ENCODE measurements at places on chromosomes 6 and 20.

GRCh38 chr20:59121714-59122565, 41.7 kb upstream of the ZNF831 start:
- DNase-seq, result no peak

GRCh38 chr20:48945840-48946514, 24.5 kb downstream of the ARFGEF2 start:
- no peak for DNase-seq

- DNase-seq, result no peak
Measured at GRCh38 chr20:34542439-34542838, 16.1 kb upstream of the MAP1LC3A start.

DNA sequence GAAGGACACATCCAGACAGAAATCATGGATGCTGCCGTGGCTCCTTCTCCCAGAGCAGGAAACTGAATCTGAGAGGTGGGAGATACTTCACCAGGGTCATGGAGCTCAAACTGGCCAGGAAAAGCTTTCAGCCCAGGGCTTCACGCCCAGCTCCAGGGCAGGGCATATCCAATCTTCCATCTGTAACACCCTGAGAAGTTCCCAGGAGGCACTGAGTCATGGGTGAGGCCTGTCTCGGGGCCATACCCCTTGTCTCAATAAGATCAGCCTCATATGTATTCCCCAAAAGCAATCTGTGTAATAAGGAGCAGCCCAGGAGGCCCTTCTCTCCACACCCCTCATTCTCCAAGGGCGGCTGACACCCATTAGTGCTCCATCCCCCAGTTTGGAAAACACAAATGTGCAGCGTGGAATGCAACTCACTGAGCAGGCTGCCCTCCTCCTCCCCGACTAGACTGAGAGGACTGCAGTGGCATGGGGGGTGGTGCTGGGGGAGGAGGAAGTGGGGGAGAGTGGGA, 439.3 kb upstream of the SULF2 start:
- DNase-seq, result no peak

GRCh38 chr6:108463784-108464183, 96.9 kb upstream of the FOXO3 start:
- no peak for DNase-seq

GRCh38 chr20:5069141-5069806, 50.5 kb downstream of the PCNA start:
- no peak for DNase-seq

DNA sequence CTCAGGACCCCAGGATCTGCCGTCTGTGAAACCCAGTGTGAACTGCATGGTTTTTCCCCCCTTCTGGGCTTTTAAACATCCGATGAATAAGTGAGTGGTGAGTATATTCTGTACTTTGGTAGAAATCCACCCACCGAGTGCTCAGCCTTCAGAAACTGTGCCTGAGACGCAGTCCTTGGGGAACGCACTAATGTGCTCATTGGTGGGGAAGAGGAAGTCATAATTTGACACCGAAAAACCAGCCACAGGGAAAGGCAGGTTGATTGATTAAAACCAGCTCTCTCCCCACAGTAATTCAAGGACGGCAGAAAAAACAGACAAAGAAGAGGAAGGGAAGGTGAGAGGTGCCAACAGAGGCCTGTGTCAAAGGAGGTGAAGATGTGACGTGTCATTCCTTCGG, 21.7 kb downstream of the EDN3 start:
- no peak for DNase-seq

GRCh38 chr20:43716757-43717615, 9.8 kb downstream of the GTSF1L start:
- DNase-seq, result no peak

DNA sequence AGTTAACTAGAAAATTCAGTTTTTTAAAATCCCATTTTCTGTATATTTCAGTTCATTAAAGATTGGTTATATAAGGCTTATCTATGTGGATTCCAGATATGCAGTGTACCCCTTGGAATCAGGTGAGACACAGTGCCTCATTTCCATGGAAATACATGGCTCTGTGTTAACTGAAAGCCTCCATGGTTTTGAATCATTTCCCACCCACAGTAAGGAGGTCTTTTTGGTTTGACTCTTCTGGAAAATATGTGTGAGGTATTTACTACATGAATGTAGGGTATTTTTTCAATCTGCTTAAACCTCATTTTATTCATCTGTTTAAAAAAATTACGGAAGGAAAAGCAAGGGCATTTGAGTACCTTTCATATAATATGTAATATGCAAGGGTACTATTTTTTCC, 25.5 kb downstream of the RNF144B start:
- no peak for DNase-seq

GRCh38 chr6:4398791-4399190, 263.4 kb upstream of the ECI2 start:
- no peak for DNase-seq

DNA sequence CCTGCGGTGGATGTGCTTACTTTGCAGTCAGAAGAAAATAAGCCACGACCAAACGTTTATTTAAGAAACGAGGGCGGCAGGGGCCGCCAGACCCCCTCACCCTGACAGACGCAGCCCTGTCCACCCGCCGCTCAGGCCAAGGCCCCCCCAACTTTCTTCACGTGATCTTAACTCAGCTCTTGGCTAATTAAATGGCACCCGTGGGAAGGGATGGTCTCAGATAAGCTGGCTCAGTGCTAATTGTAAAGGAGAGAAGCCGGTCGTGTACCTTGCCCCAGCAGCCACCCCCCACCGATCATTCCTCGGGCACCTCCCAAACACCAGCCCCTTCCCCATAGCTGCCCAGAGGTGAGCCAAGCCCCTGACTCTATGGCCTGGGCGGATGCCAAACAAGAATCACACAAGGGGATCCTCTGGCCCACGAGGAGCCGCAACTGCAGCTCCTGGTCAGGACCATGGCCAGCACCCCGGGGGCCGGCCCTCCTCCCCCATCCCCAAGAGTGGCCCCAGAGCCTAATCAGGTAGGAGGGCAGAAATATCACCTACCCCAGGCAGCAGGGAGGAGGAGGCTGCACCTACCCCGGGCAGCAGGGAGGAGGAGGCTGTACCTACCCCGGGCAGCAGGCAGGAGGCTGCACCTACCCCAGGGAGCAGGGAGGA, 11.2 kb downstream of the KCNQ2 start:
- DNase-seq, result no peak

DNA sequence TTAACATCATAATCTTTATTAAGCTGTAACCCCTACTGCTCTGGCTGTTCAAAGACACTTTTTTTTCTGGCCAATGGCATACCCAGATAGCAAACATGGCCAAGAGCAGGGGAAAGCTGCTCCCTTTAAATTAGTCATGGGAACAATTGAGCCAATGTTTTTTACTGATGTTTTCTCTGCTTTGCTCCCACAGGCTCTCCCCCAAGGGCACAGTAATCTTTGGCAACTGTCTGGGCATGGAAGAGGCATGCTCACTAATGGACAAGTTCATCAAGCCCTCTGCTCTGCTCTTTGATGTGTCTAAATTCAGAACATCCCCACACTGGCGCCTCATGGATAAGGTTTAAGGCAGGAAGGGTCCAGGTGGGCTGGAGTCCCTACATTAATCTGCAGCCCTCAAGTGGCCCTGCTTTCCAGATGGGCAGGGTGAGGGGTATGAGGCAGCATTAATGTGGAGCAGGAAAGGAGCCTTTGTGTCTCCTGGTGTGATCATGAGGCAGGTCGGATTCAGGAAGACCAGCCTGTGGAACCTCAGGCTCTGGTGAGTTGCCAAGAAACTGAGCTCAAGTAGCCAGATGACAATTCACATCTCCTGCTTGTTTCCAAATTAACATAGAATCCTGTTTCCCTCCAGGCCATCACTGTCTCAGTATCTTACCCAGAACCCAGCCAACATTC, 227.0 kb upstream of the CST7 start:
- no peak for DNase-seq

GRCh38 chr6:101776919-101777350, 383.4 kb downstream of the GRIK2 start:
- no peak for DNase-seq

GRCh38 chr6:30612213-30612612, 4.8 kb downstream of the PPP1R10 start:
- DNase-seq, result no peak

GRCh38 chr6:49606721-49607390, 29.8 kb downstream of the RHAG start:
- DNase-seq, result no peak

- no peak for DNase-seq
Measured at GRCh38 chr6:12875051-12875450, 158.5 kb downstream of the PHACTR1 start.

- no peak for DNase-seq
Measured at GRCh38 chr6:85473748-85474147, 23.9 kb downstream of the NT5E start.

DNA sequence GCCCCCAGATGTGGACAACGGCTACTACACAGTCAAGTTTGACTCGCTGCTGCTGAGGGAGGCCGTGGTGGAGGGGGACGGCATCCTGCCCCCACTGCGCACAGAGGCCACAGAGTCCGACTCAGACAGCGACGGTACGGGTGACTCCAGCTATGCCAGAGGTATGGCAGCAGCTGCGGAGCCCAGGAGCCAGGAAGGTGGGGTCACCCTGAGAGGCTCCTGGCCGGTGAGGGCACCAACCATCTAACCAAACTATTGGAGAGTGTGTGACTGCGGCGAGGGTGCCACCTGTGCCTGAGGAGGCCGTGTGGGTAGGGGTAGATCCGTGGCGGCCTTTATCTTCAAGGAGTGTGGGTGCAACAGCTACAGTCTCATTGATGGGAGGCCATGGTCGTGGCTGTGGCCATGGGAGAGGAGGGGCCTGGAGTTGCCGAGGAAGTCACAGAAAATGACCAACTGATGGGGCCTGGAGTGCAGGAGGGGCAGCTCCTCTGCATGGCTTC, 2.8 kb upstream of the LIME1 start:
- DNase-seq, result no peak

GRCh38 chr20:62405108-62405980, 1.7 kb downstream of the CABLES2 start:
- DNase-seq, result no peak

DNA sequence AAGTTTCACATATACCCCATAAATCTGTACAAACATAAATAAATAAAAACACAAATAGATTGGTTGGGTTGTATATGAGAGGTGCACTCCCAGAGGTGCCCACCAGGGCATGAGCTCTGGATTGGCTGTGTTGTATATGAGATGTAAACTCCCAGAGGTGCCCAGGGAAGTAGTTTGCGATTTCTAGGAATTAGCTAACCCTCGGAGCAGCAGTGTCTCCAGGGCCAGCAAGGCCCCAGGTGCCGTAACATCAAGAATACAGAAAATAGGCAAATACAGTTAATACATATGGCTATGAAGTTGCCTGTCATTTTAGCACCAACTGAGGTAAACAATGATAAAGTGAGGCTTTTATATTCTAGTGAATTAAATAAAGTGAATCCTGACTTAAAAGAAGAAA, 5.4 kb upstream of the GINM1 start:
- no peak for DNase-seq

GRCh38 chr20:53444401-53445149, 149.1 kb downstream of the ZNF217 start:
- DNase-seq, result no peak

- DNase-seq, result no peak
Measured at GRCh38 chr6:12483712-12484111, 193.6 kb downstream of the EDN1 start.

DNA sequence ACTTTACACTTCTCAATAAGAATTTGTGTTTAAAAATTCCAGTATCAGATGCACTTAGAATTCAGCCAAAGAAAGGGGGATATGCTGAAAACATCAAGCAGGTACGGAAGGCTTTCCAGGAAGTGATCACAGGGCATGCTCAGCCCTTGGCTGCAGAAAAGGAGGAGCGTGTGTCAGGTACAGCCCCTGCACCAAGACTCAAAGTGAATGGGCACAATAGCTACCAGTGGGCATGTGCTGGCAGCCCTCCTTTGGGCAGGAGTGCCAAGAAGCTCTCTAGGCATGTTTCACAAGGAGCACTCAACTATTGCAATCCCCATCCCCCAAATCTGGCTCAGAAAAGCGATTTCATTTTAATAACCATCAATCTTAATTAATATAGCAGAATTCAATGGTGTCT, 298.8 kb downstream of the GMDS start:
- no peak for DNase-seq

- DNase-seq, result peak; percentile 12
Measured at GRCh38 chr20:52972965-52973819, 1.0 kb downstream of the TSHZ2 start.

DNA sequence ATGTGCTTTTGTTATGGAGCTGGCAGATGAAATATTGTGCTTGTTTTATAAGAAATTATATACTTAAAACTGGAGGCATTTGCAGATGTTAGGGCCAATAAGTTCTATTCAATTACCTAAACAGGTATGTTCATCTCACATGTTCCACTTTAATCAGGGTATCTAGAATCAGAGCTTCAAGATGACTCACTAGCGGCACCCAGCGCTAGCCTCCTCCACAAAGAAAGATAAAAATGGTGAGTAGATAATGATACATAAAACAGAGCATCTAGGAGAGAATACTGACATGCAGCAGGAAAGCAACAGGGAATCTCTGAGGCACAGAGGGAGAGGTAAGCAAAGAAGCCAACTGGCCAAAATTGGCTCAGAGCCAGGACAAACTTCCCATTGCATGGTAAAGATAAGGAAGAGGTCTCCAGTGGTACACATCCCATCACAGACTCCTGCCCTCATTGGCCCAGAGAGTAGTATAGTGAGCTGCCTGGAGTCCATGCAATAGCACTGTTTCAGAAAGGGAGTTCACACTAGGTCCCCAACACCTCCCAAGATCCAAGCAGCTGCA, 200.7 kb upstream of the SPTLC3 start:
- no peak for DNase-seq

DNA sequence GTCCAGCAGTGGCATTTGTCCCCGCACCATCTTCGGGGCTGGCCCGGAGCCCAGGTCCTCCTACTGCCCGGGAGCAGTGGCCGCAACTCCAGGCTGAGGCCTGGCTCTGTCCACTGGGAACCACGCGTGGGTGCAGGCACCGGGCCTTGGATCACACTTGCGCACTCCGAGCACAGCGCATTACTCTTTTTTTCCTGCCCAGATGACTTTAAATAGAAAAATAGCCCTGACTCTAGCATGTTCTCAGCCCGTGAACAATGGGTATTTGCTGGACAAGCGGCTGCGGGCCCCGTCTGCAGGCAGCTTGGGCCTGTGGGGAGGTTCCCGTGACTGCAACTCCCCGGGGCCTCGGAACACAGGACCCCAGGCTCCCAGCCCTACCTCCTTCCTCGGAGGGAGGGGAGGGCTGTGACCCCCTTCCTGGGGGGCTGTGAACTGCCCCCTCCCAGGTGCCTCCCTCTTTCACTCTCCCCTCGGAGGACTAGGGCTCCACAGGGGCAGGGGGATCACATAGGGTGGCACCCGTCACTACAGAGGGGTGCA, 162.2 kb downstream of the TBXT start:
- no peak for DNase-seq

DNA sequence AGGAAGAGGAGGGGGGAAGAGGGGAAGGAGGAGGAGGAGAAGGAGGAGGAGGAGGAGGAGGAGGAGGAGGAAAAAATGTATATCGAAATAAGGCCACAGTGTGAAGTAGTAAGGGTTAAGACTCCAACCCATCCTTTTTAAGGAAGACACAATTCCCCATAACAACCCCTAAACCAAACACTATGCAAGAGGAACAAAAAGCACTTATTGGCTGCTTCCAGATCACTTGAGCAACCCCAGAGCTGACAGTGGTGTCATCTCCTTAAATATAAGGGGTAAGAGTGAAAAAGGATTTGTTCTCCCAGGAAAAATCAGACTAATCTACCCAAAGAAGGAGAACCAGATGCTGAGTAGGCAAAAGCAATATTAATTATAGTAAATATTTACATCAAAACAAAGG, 169.1 kb upstream of the SASH1 start:
- no peak for DNase-seq

- no peak for DNase-seq
Measured at GRCh38 chr6:31228476-31228875, 43.4 kb downstream of the HLA-C start.

- DNase-seq, result no peak
Measured at GRCh38 chr20:23655491-23656211, 17.9 kb upstream of the CST3 start.

- no peak for DNase-seq
Measured at GRCh38 chr20:2314759-2315439, 19.1 kb downstream of the TGM3 start.
